ENCODE measurements at places on chromosomes 12 and 14.

GRCh38 chr14:22685467-22685866 lies 41.3 kb upstream of the OR6J1 start:
- no peak for DNase-seq

DNA sequence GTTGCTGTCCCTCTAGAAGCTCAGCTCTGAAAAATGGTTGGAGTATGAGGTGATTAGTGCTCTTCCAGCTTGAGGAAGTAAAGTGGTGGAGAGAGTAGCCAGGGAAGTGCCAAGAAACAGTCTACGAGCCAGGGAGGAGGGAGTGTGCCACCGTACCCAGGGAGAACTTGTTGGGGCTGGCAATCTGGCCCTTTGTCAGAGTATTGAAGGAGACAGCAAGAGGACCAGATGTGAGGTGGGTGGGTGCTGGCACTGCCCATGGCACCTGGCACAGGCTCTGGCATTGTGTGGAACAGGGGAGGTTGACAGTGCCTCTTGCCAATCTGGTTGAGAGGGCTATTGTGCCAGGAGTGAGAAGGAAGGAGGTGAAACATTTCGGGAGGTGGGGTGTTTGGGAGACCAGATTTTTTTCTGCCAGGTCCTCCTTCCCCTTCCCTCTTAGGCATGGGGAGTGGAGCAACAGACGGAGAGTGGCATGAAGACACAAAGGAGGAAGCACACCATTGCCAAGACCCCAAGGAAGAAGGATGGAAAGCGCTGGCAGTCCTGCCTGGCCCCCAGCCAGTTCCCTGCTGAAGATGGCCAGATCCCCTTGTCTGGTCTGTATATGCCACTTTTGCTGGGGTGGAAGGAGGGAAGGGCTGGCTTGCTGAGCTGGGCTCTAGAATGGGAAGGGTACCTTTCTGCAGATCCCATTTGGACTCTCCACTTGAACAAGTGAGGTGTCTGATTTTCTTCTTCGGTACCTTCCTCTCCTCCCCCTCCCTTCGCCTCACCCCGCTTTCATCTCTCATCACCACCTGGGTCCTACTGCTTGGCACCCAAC lies 37.5 kb downstream of the ZFHX2 start:
- no peak for DNase-seq

- DNase-seq, result no peak
Measured at GRCh38 chr12:52227606-52228166, 5.4 kb upstream of the KRT7 start.

DNA sequence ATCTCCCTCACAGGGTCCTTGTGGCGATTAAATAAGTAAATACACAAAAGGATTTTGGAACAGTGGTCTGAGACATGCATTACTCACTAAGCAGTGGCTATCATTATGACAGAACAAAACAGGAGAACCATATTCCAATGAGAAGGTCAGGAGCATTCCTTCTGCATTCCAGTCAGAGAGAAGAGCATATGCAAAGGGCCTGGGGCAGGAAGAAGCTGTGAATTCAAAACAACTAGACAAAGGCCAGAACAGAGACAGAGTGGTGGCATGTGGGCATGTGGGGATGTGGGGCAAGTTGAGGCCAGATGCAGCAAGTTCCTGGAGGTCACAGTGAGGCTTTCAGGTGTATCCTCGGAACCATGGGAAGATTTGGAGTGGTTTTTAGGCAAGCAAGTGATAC lies 70.1 kb upstream of the VRK1 start:
- DNase-seq, result no peak

- no peak for DNase-seq
Measured at GRCh38 chr14:96238676-96239265, 17.2 kb upstream of the BDKRB1 start.
